Diencephalon (tissue), 1 donor: ENCODE measurements at places on chromosomes 1 and 21. TPM values are rescaled to one million over a fixed set of nuclear protein-coding genes. Genes with fewer than 3 reads are reported as not detected.

The IGSF21 gene
- total RNA-seq, result 78.2 TPM

The AMY1C gene
- total RNA-seq, result not detected

The CHIA gene
- total RNA-seq, result not detected

The NBPF6 gene
- total RNA-seq, result not detected

The LCE6A gene
- total RNA-seq, result not detected
